Midbrain (tissue), 1 donor: ENCODE measurements at places on chromosomes 4 and X.
A peak's percentile ranks its signal among the peaks of the same experiment; 100 is the strongest.

- no peak for DNase-seq
Measured at GRCh38 chr4:139756391-139757180, 91.0 kb downstream of the MGST2 start.

GRCh38 chr4:163755013-163755412 lies 260.5 kb downstream of the TMA16 start:
- peak; percentile 29 for DNase-seq

GRCh38 chr4:123843137-123843536 lies 446.5 kb downstream of the SPRY1 start:
- DNase-seq: no peak

- DNase-seq: no peak
Measured at GRCh38 chr4:152307669-152308068, 228.2 kb downstream of the FBXW7 start.

DNA sequence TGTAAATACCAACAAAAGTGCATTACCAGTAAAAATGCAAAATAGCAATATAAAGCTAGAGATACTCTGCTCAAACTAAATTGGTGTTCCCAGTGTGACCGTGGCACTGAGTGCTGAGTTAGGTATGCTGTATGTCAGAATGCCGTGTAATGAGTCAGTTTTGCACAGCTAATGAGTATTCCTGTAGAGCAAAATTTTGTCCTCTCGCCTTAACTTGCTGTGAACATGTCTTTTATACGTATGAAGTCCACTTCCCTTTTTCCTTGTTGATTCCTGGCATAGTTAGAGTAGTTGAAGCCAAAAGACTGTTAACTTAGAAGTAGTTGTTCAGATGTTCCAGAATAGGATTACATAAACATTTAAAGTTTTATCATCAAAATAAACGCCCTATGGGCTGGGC lies 11.5 kb downstream of the DCLK2 start:
- DNase-seq: no peak

DNA sequence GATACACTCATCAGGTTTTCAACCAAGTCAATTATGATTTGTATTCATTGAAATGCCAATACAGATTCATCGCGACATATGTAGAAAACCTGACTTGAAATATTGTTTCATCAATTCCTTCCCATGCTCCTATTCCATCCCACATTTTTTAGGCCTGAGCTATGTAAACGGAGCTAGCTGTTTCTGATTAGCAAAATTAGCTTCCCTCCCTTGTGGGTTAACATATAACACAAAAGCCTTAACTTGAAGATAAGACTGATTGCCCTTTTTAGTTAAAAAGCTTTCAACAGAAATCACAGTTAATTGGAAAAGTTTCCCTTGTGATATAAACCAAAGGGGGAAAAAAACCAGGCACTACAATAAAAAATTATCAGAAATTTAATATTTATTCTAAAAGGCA lies 32.8 kb upstream of the DCLK2 start:
- DNase-seq: no peak

DNA sequence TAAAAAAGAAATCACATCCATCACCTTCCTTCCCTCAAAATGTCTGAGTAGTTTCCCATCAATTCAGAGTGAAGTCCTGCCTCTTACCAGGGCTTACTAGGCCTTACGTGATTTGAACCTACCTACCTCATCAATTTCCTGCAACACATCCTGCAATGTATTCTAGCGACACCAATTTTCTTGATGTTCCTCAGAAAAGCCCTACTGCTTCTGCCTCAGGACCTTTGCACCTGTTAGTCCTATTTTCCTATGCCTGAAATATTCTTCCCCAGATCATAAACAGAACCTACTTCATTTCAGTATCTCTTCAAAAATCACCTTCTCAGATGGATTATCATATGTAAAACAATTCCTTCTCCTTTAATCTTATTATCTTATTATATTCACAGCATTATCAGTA lies 52.8 kb downstream of the ZAR1 start:
- no peak for DNase-seq

- DNase-seq: no peak
Measured at GRCh38 chrX:12118134-12118533, 20.1 kb upstream of the FRMPD4 start.

DNA sequence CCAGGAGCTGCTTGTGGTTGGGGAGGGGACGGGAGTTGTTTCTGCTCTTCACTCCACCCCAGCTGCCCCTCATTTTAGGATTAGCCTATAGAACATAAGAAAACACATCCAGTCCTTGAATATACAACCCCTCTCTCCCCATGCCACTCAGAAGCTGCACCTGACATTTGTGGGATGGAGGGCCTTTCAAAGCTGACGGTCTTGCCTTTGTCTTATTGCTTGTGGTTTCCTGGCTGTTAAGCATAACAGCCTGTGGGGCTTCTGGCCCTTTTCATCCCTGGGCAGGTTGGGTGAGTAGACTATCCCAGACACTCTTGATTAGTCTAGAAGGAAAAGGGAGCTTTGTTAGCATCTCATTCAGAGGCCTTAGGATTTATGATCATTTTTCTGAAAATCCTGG lies 407.6 kb upstream of the BOD1L1 start:
- DNase-seq: no peak

GRCh38 chrX:72663737-72664136 lies 50.4 kb downstream of the PHKA1 start:
- DNase-seq: no peak

- no peak for DNase-seq
Measured at GRCh38 chr4:129994715-129995114, 898.8 kb downstream of the C4orf33 start.

- peak; percentile 77 for DNase-seq
Measured at GRCh38 chrX:14032406-14032805, 2.7 kb upstream of the GEMIN8 start.

- no peak for DNase-seq
Measured at GRCh38 chrX:107669261-107669660, 41.0 kb downstream of the PRPS1 start.

DNA sequence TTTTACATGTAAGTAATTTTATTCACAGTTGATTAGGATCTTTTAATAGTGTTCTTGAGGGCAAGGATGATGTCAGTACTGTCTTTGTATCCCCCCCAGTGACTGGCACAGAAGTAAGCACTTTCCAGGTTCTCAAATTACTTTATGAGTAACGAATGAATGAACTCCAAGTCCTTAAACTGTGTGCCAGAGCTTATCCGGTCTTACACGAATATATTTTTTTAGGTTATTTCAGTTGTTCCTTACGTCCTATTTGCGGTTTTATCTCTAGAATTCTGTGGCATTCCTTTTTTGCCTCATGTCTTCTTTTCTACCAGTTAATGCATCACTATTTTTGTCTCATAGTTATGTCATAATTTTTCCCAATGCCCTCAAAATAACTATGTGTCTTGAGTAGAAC lies 106.9 kb upstream of the MID1IP1 start:
- DNase-seq: no peak

DNA sequence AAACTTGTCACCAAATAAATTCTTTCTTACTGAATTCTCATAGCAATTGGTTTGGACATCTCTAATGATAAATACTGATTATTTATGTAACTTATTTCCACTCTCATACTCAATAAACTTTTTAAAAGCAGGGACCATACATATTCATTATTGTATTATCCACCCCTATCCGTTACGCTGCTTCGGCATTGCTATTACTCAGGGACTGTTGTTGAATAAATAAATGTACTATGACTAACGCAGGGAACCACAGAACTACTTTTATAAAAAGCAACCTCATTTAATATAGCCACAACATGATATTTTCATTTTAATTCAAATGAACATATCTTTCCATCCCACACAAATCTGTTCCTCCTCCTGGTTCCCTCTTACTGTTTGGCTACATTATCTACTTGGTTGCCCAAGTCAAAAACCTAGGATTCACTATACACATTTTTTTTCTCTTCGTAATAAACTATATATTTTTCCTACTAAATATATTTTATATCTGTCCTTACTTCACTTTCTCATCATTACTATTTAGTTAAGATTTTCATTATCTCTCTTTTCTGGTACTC lies 14.9 kb upstream of the ANKRD50 start:
- no peak for DNase-seq

- DNase-seq: no peak
Measured at GRCh38 chrX:100648458-100649417, 4.7 kb downstream of the SRPX2 start.

DNA sequence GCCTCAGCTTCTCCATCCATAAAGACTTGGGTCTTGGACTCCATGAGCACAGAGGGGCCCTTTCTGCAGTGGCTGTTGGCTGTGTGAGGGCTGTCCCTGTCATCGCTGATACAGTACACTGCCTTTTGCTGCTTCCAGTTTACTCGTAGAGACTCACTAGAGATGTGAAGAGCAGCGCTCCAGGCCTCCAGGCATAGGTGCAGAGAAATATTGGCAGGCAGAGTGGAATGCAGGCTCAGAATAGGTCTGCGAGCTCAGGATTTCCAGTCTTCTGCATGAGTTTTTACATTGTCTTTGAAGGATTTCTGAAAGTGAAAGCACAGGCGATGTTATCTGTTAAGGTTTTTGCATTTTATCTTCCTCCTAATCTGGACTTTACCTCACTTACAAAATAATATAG lies 97.4 kb downstream of the AASDH start:
- no peak for DNase-seq

DNA sequence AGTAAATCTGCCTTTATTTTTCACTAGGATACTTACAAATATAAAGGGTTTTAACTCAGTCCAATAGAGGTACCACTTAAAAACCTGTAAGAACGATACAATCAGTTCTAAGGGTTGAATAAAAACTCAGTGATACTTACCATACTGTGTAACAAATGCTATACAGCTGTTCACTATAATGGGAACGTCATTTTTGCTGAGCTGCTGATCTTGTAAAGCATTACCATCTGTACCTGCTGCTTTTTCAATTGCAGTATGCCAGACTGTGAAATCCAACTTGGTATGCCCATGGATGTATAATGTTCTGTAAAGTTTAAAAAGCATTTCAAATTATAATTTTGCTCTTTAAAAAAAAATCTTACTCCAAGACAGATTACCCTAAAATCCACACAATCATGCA lies 111.2 kb downstream of the ARAP2 start:
- no peak for DNase-seq

DNA sequence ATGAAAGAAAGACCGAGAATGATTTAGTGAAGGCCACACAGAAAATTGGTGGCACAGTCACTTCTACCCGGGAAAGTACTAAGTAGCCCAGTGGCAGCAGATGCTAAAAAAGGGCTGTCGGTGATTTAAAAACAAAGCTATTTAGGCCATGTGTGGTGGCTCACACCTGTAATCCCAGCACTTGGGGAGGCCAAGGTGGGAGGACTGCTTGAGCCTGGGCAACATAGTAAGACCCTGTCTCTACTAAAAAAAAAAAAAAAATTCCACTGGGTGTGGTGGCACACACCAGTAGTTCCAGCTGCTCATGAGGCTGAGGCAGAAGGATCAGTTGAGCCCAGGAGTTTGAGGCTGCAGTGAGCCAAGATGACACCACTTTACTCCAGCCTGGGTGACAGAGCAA lies 144.2 kb downstream of the CBR4 start:
- no peak for DNase-seq

DNA sequence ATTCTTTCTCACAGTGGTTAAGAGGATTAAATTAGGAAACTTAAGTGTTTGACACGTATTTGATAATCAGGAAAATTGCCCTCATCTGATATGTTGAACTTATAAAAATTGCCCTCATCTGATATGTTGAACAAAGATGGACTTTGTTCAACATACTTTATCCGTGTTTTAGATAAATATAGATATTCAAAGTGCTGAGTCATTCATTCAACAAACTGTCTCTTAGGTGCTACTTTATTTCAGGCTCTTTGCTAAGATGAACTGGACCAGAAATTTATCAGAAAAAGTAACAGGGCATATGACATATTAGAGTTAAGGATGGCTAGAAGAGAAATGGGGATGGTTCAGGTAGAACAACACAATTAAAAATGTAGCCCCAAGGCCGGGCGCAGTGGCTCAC lies 81.7 kb downstream of the IL1RAPL1 start:
- DNase-seq: no peak

DNA sequence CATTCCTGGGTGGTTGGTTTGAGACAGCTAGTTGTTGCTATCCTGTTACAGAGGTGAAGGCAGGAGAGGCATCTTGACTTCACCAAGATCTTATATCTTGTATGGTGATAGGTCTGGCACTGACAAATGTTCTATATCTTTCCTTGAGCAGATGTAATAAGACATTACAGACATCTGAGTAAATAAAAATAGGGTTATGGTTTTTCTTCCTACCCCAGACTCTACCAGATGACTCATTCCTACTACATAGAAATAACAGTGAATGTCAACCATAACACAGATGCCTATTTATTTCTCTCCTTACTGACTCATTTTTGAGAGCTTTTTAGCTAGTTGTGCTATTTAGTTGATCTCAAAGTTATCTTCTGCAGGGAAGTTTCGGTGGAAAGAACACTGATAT lies 21.9 kb downstream of the HNRNPH2 start:
- DNase-seq: no peak

DNA sequence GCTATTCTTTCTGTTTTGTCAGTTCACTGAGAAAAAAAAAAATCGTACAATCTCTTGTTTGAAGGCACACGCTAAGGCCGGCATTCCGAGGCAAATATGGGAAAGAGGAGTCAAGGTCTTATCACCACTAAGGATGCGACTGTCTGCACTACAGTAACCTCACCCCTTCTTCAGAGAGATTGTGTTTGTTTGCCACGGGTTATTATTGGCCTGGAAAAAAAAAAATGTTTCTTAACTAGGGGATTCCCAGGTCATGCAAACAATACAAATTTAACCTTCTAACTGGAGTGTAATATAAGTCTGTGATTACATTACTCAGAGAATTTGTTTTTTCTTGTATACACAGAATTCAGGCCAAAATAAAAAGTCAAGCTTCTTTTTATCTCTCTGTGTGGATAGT lies 168.3 kb downstream of the TMA16 start:
- no peak for DNase-seq

- DNase-seq: no peak
Measured at GRCh38 chrX:67777148-67777547, 233.3 kb downstream of the AR start.

DNA sequence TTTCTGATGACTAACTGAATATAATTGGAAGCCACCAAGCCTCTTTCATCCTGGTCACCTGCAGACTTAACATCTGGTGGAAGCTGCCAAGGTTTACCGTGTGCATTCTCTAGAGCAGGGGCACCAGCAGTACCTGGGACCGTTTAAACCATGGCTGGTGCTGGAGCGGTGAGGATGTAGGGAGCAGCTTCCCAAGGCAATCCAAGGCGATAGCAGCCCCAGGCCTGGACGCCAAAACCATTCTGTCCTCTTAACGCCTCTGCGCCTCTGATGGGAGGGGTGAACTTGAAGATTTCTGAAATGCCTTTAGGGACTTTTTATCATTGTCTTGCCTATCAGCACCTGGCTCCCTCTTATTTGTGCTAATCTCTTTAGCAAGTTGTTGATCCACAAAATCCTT lies 37.3 kb upstream of the SPANXN2 start:
- no peak for DNase-seq

DNA sequence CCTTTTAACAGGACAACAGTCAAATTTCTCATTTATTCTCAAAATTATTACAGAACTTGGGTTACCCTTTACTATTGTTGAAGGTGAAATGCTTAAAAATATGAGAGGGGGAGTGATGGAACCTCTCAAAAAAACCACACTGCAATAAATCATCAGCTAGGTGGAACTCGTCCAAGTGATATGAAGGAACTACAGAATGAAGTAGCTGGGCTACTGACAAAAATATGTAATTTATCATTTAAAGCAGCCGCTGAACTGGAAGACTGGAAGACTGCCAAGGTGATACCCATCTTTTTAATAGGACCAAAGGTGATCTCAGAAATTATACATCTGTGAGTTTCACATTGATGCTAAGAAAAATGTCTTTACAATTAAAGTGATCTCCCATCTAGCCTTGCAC lies 597.7 kb upstream of the TENM3 start:
- no peak for DNase-seq

GRCh38 chr4:152385551-152385950 lies 150.3 kb downstream of the FBXW7 start:
- DNase-seq: no peak

GRCh38 chr4:13059019-13059418 lies 425.1 kb downstream of the RAB28 start:
- DNase-seq: no peak
